SK-N-SH treated with all-trans-retinoic acid at 6 μM for 48 hours (cell line): ENCODE measurements at places on chromosomes 3 and 15.
A peak's percentile ranks its signal among the peaks of the same experiment; 100 is the strongest.

DNA sequence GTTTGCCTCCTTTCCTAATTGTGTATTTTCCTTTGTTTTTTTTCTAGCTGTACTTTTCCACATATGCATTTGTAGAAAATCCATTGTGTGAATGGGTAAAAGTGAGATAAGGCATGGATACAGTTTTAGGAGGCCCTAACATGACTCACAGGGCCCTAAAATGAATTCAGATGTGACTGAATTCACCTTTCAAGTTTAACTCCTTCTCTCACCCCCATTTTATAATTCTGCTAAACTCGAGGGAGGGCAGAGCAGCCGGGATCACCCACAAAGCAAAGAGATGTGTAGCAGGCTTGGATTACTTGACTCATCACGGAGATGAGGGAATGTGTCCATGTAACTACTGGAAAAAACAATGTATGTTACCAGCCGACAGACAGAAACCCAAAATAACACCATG is 59.9 kb downstream of the FOXP1 start:
- peak; percentile 34; the same call in 1 of the 3 replicates for ATAC-seq

- ATAC-seq: peak; percentile 99
These were observed 129.5 kb downstream of the THRB start for GRCh38 chr3:24365168-24365567.

GRCh38 chr15:100729461-100729860 is 127.1 kb downstream of the ASB7 start:
- ATAC-seq: no peak

GRCh38 chr3:9508781-9509180 is 44.8 kb downstream of the LHFPL4 start:
- no peak for ATAC-seq

DNA sequence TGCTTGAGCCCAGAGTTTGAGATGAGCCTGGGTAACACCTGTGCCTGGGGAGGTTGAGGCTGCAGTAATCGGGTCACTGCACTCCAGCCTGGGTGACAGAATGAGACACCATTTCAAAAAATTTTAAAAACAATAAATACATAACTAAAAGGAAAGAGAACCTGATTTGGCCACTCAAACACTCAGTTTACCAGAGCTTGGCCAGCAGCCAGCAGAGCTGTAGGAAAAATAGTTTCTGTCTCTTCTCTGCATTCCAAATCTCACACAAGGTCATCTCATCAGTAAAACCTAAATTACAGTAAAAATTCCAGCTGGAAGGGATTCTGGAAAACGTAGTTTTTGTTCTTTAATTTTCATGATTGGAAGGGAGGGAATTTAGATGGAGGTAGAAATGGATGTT is 7.8 kb upstream of the PPM1L start:
- ATAC-seq: no peak

GRCh38 chr3:184248454-184249411 is at the start of gene ALG3:
ALG3 (minus strand) TSS chr3:184248962; CDS start chr3:184248940, 22 bp downstream.
- ATAC-seq: peak; percentile 68

GRCh38 chr3:32816439-32817256 is 1.1 kb upstream of the TRIM71 start:
- ATAC-seq: no peak; the same call in 2 of the 3 replicates

DNA sequence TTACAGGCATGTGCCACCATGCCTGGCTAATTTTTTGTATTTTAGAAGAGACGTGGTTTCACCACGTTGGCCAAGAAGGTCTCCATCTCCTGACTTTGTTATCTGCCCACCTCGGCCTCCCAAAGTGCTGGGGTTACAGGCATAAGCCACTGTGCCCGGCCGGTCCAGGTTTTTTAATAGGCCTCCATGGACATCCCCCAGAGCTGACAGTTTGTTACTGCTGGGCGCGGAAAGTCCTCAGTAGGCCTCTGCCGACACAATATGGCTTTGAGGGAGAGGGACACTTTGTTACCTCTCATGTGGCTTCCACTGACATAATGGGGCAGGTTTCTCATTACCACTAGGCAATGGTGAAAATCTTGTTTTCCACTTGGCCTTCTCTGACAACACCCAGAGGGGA is 152.0 kb downstream of the WNT7A start:
- ATAC-seq: no peak

DNA sequence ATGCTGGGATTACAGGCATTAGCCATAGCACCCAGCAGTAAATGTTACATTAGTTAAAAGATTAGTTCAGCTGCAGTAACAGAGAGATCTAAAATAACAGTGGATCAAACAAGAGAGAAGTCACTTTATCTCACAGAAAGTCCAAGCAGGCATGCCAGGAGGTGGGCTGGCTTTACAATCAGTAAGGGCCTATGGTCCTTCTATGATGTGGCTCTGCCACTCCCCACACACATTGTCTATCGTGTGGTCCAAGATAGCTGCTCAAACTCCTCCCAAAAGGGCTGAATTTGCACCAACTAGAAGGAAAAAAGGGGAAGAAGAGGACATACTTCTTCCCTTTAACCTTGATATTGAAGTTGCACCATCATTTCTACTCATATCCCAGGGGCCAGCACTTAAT is 4.6 kb upstream of the RUVBL1 start:
- ATAC-seq: no peak
